ENCODE measurements at places on chromosomes 1 and 21.
A peak's percentile ranks its signal among the peaks of the same experiment; 100 is the strongest.

- no peak for DNase-seq
Measured at GRCh38 chr1:14634486-14634885, 36.0 kb downstream of the KAZN start.

DNA sequence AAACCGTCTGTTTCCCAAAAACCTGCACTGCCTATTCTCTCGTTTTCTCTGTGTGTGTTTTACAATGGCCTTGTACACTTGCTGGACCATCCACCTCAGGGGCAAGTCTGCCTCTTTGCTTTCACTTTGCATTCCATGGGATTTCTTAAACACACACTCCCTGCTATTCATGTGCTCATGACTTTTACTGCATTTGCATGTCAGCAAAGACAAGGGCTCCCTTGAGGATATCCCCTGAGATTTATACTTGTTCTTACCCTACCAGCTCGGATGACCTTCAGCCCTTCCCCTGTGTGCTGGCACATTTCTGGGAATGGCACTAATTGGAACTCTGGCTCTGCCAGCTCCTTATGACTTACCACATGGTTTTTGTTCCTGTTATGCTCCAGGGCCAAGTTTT is 386.9 kb downstream of the AMY1C start:
- no peak for DNase-seq

- DNase-seq: no peak
Measured at GRCh38 chr21:26546446-26547097, 26.5 kb downstream of the CYYR1 start.

DNA sequence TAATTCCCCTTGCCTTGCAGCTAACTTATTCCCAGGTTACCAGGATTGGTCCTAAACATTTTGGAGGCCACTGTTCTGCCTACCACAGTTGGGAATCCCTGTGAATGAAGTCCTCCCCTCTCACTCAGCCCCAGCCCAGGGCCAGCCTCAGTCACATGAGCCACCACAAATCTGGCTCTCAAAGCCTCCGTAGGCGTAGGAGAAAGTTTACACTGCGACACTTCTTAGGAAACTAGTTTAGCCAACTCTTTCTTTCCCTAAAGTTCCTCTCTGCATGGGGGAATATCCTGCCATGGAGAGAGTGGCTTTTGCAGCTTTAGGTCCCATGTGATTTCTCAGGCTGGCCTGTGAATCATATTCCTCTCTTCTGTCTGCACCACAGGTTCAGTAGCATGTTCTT is 45.7 kb upstream of the ETV3 start:
- no peak for DNase-seq

- DNase-seq: no peak
Measured at GRCh38 chr1:18126616-18127015, 19.0 kb downstream of the IGSF21 start.

GRCh38 chr1:43975249-43975961 is 645 bp downstream of the ATP6V0B start:
- DNase-seq: peak; percentile 67

GRCh38 chr1:230794871-230795605 is 47.9 kb downstream of the CAPN9 start:
- no peak for DNase-seq

- DNase-seq: no peak
Measured at GRCh38 chr1:19547814-19548213, 62.5 kb upstream of the CAPZB start.

DNA sequence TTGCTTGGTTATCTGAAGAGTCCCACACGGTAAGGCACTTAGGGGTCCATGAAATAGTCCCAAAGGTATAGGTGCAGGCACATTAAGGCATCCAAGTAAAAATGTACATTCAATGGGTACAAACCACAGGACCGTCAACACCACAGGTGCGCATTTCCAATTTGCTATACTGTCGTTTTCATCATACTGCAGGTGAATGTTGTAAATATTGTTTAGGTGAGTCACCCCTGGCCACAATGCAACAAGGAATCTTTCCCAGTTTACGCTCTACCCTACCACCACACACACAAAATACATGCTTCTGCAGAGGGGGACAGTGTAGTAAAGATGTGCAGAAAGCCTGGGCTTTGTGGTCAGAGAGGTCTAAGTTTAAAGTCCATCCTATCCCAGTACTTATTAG is 13.7 kb downstream of the CADM3 start:
- no peak for DNase-seq

DNA sequence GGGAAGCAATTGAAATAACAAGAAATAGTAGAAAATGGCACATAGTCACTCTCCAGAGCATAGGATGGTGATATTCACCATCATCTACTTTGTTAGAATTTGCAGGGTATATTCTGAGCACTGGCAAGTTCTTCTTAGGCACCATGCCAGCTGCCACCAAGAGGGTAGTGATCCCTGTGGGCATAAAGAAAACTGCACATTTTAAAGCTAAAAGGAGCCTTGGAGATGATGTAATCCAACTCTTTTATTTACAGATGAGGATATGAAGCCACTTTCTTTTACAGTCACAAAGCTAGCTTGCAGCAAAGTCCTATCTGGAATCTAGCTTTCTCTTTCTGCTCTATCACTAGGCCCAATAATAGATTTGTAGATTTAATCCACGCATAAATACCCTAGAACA is 69.0 kb downstream of the PTGER3 start:
- DNase-seq: no peak

DNA sequence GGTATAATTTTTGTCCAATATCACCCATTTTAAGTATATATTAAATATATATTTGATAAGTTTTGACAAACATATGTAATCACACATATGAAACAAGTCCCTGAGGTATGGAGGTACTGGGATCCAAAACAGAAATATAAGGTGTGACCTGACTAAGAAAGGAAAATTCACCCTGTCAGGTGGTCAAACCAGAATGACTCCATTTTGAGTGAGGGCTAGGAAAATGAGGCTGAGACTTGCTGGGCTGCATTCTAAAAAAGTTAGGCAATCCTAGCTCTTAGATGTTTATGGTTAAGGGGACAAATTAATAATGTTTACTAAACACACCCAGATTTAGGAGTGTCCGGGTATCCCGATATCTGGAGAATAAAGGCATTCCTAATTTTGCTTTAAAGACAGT is 11.6 kb upstream of the SLC19A2 start:
- no peak for DNase-seq

DNA sequence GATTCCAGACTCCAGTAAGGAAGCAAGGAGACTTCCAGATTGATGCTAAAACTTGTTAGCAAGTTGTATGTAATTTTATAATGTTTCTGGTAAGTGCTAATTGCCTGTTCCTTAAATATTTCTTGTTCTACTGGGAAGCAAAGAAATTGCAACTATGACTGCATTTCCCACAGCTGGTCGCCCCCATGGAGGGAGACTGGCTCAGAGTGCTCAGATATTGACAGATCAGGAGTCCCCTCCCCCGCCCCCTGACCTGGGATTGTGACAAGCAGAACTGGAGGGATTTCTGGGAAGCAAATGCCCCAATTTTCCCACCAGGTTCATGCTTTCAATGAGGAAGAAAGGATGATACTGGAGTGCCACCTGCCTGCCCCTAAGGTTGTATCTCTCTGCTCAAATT is 82.2 kb upstream of the HMGB4 start:
- DNase-seq: no peak

DNA sequence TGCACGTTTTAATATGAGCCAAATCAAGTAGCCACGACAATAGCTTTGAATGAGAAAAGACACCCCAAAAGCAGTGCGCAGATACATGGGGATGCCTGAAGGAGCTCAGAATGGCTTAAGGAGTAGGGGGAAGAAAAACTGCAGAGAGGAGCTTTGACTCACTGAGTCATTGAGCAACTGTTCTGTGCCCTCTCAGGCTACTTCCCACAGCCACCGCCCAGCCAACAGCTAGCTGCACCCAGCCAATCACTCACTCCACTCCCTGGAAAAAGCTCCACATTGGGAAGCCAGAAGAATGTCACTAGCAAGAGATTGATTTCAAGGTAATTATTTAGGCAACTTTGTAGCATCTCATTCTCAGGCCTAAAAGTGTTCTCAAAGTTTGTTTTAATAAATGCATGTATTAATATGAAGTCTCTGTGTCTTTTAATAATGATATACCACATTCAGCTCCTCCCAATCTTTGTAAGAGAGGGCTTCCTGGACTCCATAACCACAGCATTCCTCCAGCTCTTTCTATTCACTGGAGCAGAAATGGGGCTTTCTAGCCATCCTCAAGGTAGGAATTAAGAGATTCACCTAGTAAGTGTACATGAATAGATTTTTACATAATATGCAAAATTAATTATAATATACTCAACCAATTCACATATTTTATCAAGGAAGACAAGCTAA is 16.8 kb downstream of the DUSP10 start:
- peak; percentile 78 for DNase-seq

- no peak for DNase-seq
Measured at GRCh38 chr1:100979631-100980030, 46.0 kb downstream of the DPH5 start.

DNA sequence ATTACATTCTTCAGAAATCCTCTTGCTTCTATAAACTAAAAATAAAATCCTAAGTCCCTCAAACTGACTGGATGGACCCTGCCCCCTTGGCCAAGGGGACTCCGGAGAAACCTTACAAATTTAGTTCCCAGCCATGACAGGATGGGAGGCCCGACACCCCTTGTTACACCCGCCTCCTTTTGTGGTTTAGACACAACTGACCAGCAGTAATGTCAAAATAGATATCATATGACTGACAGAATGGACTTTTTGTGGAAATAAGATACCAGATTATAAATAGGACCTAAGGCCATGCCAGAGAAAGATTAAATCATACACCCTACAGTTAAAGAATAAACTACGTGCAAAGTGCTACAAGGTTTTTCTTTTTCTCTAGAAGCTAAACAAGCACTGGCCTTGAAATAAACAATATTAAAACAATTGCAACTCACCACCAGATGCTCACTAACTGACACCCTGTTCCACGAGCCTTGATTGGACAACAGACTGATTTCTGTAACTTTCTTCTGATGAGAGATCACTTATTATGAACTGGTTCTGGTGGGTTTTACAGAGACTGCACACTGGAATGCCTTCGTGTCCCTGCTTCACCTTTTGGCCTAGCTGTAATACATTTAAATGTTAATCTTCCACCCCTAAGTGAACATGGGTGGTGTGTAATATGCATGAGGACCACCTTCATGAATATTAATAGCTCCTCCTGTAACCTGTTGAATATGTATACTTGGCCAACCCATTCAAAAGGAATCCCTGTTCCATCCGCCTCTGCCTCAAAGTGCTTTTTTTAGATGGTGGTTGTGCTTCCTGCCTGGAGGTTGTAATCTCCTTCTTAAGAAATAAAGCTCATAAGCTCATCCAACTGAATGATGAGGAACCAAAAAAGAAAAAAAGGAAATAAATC is 99.6 kb downstream of the ODF2L start:
- DNase-seq: no peak

GRCh38 chr1:119859647-119860046 is 36.7 kb downstream of the ADAM30 start:
- peak; percentile 54 for DNase-seq

DNA sequence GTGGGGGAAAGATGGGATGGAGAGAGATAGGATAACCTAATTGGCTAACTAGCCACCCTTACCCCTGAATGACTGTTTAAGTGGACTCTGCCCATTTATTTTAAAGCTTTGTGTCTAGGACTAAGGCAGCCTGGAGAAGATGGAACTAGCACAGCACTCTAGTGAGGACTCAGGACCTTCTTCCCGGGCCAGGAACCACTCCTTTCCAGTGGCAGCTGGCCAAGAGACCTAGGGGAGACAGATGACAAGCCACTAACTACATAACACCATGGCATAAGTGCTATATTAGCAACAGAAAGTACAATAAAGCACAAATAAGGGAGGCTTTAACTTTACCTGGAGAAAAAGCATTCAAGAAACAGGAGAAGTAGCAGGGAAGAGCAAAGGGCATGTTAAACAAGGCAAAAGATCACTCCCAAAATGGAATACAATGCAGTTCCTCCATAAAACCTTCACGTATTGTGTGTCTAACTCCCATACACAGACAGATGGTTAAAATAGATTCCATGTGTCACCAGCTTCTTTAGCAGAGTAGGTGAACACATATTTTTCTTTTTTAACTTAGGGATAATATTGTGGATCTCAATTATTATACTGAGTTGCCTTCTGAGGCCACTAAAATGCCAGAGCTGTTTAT is 20.6 kb downstream of the CLCA1 start:
- no peak for DNase-seq

DNA sequence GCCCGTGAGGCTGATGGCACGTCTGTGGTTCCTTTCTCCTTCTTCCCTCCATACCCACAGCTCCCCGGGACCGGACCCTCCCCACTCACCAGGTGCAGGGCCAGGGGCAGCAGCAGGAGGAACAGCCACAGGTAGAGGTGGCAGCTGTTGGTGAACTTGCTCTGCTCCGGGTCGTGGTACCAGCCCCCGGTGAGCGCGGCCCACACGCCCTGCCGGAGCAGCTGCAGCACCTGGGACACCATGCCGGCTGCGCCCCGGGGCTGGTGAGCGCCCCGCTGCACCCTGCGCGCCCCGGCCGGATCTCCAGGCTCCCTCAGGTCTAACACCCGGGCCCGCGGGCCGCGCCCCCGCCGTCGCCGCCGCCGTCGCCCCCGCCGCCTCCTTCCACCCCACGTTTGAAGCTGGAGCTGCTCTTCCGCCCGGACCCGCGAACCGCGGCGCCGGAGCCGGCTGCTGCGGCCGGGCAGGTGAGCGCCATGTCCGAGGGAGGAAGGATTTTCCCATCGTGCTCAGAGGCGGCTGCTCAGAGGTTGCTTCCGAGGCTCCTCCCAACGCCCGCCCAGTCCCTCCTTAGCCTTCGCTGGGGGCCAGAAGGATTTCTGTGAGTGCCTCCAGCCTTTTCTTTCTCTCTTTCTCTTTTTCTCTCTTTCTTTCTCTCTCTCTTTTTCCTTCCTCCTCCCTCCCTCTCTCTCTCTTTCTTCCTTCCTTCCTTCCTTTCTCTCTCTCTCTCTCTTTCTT is at the start of gene PCNX2:
Gene PCNX2 (minus strand): TSS at position 489 of the 738 bp plus-strand sequence. CDS start 247 bp downstream, at position 242.
- peak; percentile 75 for DNase-seq
